ENCODE measurements at places on chromosomes 12 and 14.

DNA sequence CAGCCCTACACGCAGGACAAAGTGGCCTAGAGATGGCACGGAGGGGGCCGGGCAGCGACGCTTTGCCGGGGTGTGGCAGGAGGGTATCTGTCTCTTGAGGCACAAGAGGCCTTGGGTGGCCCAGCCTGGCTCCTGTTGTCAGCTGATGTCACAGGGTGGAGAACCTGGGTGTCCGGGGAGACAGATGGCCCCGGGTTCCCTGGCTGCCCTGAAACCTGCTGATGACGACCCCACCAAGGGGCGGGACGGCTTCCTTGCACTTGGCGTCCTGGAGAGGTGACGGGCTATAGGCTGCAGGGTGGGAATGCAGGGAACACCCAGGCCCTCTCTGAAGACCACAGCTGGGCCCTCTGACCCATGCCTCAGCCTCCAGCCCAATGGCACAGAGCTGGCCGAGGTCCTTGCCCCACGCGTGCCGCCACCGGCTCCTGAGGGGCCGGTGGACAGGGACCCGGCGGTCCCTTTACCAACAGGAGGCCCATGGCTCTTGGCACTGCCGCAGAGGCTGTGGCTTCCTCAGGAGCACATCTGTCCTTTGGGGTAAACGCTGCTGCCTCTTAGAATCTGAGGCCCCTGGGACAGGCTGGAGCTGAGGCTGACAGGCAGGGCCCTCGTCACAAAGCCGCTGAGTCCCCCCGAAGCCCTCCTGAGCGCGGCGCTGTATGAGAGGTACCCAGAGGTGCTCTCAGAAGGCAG, 16.4 kb downstream of the TRMT61A start:
- peak; percentile 66 for DNase-seq

DNA sequence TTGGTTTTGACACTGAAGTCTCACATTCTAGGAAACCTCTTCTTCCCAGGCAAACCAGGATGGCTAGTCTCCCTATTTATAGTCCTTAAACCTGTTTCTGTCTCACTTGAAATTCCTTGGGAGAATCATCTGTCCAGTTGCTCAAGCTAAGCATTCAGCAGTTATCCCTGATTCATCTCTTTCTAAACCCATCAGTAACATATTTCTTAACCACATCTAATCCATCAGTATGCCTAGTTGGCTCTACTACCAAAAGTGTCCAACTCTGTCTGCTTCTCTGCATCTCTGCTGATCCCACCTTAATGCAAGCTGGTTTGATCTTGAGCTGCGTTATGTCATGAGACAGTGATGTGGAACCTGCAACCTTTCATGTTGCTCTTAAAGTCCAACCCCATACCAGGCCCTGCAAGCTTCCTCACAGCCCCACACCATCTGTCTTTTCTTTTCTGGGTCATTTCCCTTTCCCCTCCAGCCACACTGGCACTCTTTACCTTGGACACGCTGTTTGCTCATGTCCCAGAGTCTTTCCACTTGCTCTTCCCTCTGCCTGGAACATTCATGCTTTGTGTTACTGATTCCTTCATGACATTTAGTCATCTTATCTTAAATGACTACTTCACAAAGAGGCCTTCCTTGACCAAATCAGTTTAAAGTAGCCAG, 380.8 kb upstream of the RGS6 start:
- DNase-seq: no peak

- no peak for DNase-seq
Observed at GRCh38 chr14:89015016-89015415, 190.6 kb downstream of the TTC8 start.

DNA sequence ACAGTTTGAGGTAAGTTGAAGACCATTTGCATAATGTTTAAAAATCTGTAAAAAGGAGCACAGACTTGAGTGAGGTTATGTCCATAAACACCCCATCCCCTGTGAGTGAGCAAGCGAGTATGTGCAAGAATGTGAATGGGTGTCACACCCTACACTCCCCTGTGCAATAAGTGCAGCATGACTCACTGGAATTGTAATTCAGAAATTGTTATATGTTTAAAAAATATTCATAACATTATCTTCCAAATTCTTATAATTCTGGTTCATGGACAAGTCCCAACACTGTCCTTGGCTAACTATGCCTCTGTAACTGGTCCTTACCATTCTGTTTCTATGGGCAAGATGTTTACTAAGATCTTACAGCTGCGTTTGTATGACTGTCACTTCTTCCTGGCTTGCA, 207.8 kb upstream of the FAR2 start:
- DNase-seq: no peak

- DNase-seq: no peak
Observed at GRCh38 chr14:30655124-30655523, 33.0 kb downstream of the SCFD1 start.

DNA sequence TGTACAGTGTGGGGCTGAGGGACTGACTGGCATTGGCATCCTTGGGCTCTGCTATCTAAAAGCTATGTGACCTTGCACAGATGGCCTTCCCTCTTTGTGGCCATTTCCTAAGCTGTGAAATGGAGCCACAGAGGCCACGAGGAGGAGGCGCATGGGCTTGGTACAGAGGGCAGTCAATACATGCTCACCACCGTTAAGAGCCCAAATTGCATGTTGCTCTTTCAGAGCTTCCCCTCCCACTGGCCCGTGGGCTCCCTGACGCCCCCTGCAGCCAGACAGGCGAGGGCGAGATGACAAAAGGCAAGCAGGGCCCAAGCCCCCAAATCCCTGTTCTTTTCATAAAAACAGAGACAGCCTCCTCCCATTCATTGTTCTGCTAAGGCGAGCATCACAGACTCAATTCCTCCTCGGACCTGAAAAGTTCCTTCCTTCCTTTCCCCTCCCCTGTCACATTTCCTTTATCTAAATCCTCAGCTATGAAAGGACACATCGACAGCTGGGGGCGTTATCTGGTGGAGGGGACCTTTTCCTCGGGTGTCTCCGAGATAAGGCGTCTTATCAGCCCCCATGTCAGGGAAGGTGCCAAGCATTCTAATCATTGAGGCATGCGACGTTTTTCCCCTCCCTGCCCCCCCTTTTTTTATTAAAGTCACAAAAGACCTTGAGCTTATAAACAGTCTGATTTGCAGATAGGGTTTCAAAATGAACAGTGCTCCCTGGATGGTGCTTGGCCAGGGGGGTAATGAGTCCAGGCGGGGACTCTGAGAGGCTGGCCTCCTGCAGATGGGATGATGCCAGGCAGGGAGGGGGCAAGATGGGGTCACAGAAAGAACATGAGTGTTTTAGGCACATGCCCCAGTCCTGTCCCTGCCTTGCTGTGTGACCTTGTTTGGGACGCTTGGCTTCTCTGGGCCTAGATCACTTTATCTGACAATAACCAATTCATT, 26.4 kb downstream of the FAM222A start:
- peak; percentile 37 for DNase-seq

- no peak for DNase-seq
Observed at GRCh38 chr12:14408208-14408607, 42.7 kb downstream of the ATF7IP start.

DNA sequence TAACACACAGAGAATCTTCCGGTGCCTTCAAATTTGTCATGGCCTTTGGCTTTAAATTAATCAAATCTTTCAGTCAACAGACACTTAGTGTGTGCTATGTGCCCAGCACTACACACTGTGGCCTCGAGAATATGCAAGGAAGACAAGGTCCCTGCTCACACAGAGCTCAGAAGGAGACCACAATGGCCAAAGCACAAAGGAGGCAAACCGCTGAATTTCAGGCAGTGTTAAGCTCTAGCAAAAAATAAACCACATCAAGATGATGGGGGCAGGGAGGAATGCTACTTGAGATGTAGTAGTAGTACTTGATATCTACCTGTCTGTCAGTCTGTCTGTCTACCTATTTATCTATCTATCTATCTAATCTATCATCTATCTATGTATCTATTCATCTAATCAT, 227.9 kb downstream of the TMEM132D start:
- no peak for DNase-seq

- no peak for DNase-seq
Observed at GRCh38 chr12:81128930-81129554, 51.2 kb downstream of the ACSS3 start.

- no peak for DNase-seq
Observed at GRCh38 chr12:93139028-93139665, 210.1 kb upstream of the EEA1 start.

GRCh38 chr12:103716517-103717196, 124.4 kb downstream of the NT5DC3 start:
- DNase-seq: no peak

DNA sequence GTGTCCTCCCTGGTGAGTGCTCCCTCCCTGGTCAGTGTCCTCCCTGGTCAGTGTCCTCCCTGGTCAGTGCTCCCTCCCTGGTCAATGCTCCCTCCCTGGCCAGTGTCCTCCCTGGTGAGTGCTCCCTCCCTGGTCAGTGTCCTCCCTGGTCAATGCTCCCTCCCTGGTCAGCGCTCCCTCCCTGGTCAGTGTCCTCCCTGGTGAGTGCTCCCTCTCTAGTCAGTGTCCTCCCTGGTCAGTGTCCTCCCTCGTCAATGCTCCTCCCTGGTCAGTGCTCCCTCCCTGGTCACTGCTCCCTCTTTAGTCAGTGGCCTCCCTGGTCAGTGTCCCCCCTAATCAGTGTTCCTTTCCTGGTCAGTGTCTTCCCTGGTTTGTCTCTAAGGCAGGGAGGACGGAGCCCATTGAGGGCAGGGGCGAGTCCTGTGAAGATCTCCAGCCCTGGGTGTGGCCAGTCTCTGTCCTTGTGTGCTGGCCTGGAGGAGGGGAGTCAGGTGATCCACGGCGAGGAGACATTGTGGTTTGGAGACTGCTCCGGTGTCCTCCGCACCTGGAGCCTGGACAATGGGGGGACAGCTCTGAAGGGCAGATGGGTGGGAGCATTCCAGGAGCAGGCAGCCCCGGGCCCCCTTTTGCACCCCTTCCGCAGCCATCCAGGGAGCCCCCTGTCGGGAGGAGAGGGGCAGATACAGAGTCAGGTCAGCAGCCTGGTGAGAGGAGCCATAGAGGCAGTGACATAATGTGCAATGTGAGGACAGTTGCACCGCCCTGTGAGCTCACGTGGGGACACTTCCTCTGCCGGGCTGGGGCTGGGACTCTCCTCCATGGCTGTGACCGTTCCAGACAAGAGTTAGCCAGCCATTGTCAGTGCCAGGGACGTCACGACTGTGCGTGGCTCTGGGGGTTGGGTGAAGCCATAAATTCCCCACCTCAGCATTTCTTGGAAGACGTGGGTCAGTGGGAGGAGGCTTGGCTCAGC, 93.4 kb downstream of the ADGRD1 start:
- DNase-seq: no peak

GRCh38 chr12:42180990-42181596, 36.4 kb upstream of the GXYLT1 start:
- no peak for DNase-seq
